Suppressor macrophage (primary cell): ENCODE measurements at places on chromosomes 5 and 9.

- DNase-seq, result no peak
Measured at GRCh38 chr5:68243681-68244080, 28.1 kb downstream of the PIK3R1 start.

- DNase-seq, result no peak
Measured at GRCh38 chr5:156126716-156127115, 200.2 kb upstream of the SGCD start.

GRCh38 chr9:129204840-129205239, 26.8 kb upstream of the IER5L start:
- no peak for DNase-seq

GRCh38 chr5:56158331-56158960, 74.7 kb downstream of the ANKRD55 start:
- no peak for DNase-seq

DNA sequence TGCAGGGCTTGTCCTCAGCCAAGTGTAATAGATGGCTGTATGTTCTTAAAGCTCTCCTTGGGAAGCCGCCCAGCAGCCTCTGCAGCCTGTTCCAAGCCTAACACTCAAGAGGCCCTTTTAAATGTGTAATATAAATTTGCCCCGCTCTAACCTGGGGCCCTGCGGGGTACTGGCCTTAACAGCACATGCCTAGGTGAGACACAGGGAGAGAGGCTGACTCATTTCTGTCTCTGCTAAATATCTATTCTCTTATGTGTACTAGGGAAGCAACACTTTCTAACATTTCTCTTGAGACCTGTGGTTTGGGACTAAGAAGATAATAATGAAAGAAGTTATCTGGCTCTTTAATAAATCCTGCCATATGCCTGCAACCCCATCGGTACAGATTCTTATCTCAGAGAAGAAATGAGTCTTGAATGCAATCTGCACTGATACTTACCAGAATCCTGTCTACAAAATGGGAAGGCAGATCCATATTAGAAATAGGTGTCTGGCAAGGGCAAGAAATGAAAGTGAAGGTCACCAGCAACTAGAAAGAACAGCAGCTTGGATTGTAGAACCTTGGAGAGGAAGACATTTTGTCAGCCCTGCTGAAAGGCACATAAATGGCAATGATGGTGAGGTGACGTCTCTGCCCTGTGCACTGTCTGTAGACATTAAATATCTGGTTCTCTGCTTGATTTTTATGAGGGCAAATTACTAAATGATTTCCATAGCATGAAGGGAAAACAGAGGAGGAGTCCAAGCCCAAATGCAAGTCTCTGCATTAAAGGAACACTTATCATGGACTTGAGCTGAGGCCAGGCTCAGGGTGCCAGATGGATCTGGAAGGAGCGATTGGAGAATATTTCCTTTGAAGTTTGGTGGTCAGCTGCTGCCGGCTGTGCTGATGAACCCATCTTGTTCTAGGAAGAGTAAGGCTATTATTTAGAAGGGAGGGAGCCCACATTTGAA, 14.5 kb upstream of the TGFBI start:
- DNase-seq, result no peak

DNA sequence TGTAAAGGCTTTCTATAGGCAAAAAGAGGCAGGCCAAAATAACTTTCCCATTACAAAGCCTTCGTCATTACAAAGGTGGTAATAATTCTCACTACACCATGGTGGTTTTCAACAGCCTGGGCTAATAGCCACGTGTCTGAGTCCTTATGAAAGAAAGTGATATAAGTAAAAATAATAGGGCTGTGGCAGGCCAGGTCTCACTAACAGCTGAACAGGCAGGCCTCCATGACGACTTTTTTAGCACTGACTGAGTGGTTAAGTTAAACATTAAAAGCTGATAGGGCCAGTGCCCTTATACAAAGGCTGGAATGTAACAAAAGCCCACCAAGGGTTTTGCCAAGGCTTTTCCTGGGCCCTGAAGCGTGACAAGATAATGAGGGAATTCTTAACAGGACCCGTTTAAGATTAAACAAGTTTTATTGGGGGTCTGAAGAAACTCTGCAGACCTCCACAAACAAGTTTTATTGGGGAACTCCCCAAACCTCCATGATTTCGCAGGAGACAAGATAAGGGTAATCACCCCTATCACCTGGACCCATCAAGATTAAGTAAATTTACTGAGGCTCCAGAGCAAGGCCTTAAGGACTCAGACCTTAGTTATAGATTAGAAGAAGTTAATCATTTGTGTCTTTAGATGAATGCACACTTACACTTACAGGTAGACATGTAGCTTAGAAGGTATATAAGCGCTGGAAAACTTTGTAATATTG, 412.9 kb downstream of the CHSY3 start:
- DNase-seq, result no peak

GRCh38 chr5:126998201-126998631, 32.1 kb downstream of the MARCHF3 start:
- DNase-seq, result no peak

- no peak for DNase-seq
Measured at GRCh38 chr5:73094415-73094814, 26.0 kb upstream of the TMEM171 start.
